ENCODE measurements at places on chromosomes 2 and 18.

- DNase-seq: no peak
Measured at GRCh38 chr2:226742347-226742746, 57.3 kb downstream of the IRS1 start.

GRCh38 chr18:47847635-47848034, 82.8 kb downstream of the SMAD2 start:
- DNase-seq: no peak

- DNase-seq: no peak
Measured at GRCh38 chr18:48228301-48228715, 180.9 kb downstream of the ZBTB7C start.

DNA sequence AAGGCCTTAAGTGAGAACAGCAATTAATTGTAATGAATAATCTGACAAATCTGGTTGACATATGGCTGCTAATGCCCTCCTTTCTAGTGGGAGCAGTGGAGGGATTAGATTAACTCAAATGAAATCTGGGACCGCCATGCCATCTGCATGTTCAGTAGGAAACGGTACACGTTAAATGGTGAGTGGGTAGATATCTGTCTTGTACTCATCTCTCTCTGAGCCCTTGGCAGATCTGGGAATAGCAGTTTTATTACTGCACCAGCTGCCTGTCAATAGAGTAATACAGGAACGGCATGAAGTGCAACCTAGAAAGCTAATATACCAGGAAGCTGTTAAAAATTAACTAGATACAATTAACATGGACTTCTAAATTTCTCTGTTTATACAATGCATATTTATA, 258.8 kb downstream of the GPD2 start:
- no peak for DNase-seq

DNA sequence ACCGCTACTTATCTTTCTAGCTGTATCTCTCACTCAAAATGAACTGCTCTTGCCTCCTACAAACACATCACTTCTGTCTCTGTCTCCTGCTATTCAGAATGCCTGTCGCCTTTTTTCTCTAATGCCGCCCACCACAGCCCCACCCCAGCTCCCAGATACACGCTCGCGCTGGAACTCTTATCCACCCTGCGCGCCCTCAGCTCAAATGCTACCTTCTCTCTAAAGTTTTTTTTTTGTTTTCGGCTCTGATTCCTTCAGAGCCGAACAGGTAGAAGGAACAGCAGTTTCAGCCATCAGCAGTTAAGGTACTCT, 3.9 kb upstream of the SOS1 start:
- DNase-seq: no peak

DNA sequence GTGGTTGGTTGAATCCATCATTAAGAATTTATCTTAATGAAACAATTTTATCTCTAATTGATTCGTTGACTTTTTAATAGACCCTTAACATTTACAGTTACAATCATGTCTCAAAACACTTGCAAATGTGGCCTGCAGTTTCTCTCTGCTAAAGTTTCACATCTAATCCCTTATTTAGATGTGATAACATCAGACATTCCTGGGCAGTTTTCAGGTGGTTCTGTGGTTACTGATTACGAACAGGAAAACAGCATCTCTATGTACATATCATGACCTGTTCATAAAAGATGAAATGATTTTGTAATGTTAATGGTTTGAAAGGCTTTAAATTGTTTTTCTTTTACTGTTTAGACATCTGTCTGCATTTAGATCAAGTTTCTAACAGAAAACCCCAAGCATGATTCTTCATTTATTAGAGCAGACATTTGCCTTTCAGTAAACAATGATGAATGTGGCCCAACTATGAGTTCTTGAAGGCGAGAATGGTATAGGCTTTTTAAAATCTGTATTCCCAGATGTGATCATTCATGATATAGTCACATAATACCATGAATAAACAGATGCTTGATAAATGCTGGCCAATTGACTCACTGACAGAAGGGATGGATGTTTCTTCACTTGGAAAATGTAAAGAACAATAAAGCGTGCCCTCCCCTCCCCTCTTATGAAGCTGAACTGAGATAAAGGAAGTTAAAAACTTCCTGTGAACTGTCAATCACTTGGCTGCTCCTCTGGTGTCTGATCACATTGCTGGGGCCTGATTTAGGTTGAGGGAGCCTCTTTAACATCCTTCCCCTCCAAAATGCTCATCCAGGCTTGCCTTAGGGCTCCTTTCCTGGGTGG, 3.5 kb downstream of the CAPN14 start:
- no peak for DNase-seq

- DNase-seq: no peak
Measured at GRCh38 chr2:64442277-64442676, 11.7 kb upstream of the LGALSL start.

- no peak for DNase-seq
Measured at GRCh38 chr2:149765636-149766035, 178.1 kb upstream of the MMADHC start.

DNA sequence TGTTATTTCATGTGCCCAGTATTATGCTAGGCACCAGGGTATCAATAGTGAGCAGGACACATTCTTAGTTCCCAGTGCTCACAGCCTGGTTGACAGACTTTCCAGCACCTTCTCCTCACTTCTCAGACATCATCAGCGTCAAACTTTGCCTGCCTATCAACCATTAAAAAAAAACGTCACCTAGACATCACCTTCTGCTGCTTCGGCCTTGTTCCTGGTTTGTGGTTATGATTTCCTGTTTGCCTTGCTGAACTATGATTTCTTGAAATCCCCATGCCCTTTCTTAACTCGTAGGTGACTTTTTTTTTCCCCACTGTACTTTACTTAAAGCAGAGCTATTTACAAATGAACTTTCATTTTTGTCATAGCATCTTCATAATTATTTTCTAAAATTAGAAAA, 60.4 kb upstream of the NABP1 start:
- DNase-seq: no peak
